ENCODE measurements at places on chromosomes 2 and 18.

DNA sequence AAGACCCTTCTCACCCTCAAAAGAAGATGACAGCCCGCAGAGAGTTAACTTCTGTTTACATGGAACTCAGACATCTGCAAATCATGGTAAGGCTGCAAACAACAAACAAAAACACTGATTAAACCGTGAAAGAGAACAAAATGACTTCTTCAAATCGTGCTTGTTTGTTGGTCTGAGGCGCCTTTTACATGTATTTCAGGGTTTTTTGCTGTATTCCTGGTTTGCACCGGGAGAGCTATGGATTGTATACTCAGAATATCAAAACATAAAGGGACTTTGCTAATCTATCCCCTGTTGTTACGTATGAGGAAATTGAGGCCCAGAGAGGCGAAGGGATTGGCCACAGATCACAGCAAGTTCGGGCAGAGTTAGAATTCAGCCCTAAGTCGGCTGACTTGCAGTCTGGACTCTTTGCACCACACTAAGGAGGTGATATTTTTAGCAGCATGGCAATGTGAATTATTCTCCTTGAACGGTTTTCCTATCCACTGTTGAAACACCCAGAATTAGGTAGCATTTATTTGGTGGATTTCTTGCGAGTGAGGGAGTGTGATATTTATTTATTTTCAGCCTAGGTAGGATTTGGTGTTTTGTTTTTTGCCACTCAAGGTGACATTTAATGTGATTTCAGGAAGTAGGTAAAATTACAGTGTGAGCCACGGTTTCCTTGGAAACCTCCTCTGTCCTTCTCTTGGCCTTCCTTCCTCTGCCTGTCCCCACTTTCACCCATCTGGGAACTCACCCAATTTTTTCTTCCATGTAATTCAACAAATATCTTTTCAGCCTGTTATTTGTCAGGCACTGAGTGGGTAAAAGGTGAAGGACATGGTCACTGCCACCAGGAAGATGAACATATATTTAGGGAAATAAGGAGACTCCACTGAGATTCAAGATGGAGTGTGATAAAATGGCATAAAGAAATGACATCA is 980 bp upstream of the PDE6D start:
- DNase-seq, result peak; percentile 53

- no peak for DNase-seq
Measured at GRCh38 chr2:207155516-207156444, 10.0 kb downstream of the KLF7 start.

DNA sequence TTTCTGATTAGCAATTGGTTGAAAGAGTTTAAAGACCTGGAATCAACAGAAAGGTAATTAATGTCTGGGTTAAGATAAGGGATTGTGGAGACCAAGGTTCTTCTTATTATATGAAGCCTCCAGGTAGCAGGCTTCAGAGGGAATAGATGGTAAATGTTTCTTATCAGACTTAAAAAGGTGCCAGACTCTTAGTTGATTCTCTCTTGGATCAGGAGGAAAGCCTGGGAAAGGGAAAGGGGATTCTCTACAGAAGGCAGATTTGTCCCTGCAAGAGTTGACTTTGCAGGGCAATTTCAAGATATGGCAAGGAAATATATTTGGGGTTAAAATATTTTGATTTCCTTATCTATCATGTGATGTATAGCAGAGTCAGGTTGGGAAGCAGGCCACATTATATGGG is 153.1 kb upstream of the ARL4C start:
- no peak for DNase-seq

GRCh38 chr18:48919547-48919946 is 31.2 kb downstream of the SMAD7 start:
- DNase-seq, result no peak

DNA sequence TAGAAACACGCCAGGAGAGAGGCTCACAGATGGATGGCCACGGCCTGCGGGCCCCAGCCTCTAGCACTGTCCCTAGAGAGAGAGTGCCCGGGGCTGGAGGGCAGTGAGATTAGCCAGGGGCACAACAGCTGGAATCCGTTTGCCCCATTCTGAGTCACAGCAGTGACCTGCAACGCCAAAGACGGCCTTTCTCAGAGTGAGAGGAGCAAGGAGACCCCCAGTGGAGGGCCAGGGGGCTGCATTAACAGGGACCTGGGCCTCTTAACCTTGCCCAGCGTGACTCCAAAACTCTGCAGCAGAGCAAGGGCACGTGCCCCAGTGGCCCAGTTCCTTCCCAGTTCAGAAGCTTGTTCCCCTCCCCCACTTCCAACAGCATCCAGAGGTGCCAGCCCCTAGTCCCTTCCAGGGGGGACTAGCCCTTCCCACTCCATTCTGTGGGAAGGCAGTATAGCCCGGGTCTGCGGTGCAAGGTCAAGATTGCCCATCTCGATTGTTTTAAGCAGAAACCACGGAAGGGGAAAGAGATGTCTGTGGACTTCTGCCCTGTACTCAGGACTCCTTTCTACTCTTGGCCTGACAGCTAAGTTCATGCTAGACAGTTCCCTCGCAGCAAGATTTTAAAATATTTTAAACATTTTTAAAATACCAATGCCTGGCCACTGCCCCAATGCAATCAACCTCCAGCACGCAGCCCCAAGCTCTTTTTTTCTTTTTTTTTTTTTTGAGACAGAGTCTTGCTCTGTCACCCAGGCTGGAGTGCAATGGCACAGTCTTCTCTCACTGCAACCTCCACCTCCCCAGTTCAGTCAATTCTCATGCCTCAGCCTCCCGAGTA is 50.9 kb upstream of the BIN1 start:
- peak; percentile 34 for DNase-seq

DNA sequence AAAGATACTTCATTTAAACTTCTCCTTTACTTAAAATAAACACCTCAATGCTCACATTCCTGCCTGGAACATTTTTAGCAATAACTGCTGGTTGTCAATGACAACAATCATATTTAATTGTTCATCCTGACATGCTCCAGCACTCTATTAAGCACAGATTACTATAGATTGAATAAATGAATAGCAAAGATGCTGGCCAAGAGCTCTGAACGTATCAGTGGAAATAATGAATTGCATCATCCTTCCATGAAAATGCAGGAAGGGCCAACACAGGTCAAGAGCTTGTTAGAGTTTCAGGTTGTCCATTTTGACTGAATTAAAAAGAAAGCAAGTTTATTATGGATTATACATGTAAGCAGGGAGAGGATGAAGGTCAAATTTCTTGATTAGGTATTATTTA is 994.0 kb downstream of the TSN start:
- DNase-seq, result no peak

- DNase-seq, result no peak
Measured at GRCh38 chr2:200171731-200172482, 134.6 kb upstream of the SPATS2L start.

- DNase-seq, result no peak
Measured at GRCh38 chr2:120802867-120803484, 67.3 kb downstream of the GLI2 start.

DNA sequence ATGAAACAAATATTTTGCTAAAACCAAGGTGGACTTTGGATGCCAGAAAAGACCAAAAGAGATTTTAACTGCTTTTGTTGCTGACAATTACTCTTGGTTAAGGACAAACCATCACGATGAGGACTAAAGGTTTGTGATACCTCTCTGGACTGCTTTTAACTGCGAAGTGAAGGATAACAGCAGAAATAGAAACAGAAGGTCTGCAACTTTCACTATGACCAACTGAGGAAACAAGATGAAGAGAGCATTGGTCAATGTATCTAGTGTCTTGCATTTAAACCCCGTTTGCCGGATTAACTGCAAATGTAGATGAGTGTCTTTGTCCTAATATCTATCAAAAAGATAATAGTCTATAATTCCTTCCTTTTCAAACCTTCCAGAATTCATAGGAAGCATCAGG is 541.7 kb downstream of the ERBB4 start:
- DNase-seq, result no peak

DNA sequence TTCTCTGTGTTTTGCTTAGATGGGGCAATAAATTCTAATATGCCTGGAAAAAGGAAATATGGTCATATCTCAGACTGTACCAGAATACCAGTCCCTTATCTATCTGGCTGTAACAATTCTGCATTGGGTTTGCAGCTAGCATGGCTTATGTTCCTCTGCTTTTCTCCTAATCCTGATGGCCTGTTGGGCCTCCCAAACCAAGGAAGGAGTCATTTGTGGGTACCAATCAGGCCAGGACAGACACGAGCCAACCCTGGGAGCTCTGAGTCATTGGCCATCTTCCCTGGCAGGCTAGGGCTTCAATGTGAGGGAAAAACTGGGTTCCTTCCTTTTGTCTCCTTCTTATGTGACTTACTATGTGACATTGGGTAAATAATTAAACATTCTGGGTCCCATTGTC is 12.0 kb downstream of the SMARCAL1 start:
- DNase-seq, result no peak

GRCh38 chr2:84971510-84972206 is 697 bp downstream of the KCMF1 start:
- DNase-seq, result peak; percentile 37

DNA sequence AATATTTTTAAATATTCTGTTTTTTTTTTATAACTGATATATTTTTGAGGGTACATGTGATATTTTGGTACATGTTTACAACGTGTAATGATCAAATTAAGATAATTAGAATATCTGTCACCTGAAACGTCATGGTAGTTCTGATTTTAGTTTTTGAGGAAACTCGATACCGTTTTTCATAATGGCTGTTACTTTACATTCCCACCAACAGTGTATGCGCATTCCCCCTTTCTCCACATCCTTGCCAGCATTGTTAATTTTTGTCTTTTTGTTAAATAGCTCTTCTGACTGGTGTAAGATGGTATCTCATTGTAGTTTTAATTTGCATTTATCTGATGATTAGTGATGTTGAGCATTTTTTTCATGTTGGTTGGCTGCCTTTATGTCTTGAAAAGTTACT is 206.8 kb upstream of the STON1 start:
- DNase-seq, result no peak

- no peak for DNase-seq
Measured at GRCh38 chr18:54557958-54558357, 33.1 kb upstream of the DYNAP start.

GRCh38 chr2:104538077-104538476 is 315.8 kb upstream of the POU3F3 start:
- no peak for DNase-seq

- no peak for DNase-seq
Measured at GRCh38 chr2:11765501-11765900, 19.1 kb downstream of the LPIN1 start.

DNA sequence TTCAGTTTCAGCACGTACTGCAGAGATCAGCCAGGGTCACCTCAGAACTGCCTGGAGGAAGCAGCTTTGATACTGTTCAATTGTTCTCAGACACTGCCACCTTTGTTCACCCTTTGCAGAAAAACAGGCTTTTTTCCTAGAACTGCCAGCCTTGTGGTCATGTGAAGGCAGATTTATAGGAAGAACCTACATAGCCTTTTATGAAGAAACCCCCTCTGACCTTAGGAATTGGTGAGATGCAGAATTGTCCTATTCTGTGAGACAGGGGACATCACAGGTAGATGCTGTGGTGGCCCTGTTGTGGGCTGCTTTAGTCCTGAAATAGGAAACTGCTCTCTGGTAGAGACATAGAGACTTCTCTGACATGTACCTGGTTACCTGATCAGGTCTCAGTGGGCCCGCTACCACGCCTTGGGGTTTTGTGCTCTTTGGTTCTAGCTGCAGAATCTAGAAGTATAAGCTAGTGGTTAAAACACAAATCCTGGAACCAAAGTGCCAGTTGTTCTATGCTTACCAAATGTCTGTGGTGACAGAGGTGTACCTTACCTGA is 206.6 kb downstream of the AGPS start:
- no peak for DNase-seq

- peak; percentile 38 for DNase-seq
Measured at GRCh38 chr18:42052122-42052708, 97.2 kb downstream of the PIK3C3 start.

DNA sequence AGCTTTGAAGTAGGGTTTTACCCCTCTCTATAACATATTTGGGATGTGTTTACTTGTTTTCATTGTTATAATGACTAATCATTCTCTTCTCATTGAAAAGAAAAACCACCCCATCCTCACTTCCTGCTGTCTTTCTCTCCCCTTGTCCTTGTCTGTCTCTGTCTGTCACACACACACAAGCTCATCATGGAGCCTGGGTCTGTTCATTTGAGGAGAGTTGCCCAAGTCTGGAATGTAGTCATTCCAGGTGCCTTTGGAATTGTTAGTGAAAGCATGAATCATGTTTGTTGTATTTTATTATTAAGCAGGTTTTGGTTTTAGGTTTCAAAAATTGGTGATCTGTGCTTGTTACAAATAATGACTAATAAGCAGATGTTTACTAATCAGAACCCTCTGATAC is 133.5 kb upstream of the IL1R2 start:
- DNase-seq, result no peak

DNA sequence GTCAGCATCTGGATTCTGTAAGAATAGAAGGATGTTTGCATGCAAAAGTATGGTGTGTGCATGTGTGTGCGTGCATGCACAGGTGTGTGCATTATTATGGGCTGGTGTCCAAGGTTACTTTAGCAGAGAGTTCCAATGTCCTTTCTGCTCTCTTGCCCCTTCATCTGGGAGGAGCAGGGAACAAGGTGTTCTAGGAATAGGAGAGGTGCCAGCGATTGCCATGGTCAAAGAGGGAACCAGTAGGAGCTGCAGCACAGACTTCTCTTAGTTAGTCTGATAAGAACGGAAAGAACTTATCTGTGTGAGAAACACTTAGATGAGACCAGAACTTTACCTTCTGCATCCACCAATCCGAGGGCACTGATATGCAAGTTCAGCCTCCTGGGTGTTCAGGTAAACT is 8.3 kb downstream of the GPR45 start:
- no peak for DNase-seq

- DNase-seq, result peak; percentile 34
Measured at GRCh38 chr18:21203126-21203525, 38.9 kb upstream of the GREB1L start.

DNA sequence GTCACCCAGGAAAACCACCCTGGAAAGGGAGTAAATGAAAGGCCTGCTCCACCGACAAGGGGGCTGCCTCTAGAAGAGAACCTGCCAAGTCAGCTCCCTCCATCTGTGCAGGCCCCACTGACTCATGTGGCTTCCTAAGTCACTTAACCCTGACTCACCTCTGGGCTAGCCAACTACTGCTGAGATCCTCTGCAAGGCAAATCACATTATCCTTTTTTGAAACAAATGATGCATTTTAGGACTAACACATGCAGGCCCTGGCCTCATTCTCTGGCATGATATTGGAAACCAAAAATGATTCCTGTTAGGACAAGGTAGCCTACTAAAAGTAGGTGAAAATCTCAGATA is 474.6 kb downstream of the EPHA4 start:
- no peak for DNase-seq

- DNase-seq, result no peak
Measured at GRCh38 chr2:7683708-7684107, 766.5 kb downstream of the RNF144A start.

DNA sequence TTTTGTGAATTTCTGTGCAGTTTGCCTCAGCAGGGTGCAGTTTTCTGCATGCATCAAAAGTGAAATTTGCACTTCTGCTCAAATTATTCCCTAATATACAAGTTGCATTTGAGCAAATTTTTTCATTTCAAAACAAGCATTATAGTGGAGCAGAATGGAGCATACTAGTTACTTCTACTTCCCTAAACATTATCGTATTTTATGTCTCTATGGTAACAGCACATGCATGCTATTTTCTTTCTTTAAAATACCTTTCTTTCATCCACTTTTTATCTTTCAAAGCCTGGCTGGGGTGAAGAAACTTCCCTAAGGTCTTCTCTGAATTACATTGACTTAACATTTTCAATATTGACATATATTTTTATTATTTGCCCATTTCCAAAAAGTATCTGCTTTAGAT is 11.2 kb downstream of the RHBDD1 start:
- DNase-seq, result no peak

GRCh38 chr18:12239431-12239830 is 14.7 kb upstream of the CIDEA start:
- DNase-seq, result no peak
